ENCODE measurements at places on chromosomes 7 and 10.

- DNase-seq = no peak
These were observed 283.8 kb upstream of the C7orf33 start for GRCh38 chr7:148306759-148307158.

DNA sequence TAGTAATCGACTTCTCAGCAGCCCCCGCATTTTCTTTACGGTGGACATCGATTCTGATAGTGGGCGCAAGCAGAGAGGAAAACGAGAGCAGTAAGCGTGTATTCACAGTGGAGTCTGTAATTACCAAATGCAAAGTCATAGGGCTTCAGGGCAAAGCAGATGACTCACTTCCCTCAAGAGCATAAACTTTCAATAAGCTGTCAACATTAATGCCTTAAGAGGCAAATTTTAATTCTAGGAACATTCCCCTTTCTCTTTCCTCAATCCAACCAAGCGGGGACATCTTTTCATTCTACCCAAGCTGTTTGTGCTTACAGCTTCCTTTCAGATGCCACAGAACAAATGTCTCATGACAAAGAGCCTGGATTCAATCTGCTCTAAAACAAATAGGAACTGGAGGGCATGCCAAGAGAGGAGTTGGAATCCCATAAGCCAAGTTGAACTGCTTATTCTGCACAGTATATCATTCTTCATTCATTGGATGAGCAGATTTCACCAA lies 48.6 kb downstream of the MALSU1 start:
- no peak for DNase-seq

GRCh38 chr7:85320699-85321476 lies 134.0 kb upstream of the SEMA3D start:
- DNase-seq = no peak

GRCh38 chr7:6266699-6267098 lies 5.7 kb downstream of the CYTH3 start:
- DNase-seq = no peak

DNA sequence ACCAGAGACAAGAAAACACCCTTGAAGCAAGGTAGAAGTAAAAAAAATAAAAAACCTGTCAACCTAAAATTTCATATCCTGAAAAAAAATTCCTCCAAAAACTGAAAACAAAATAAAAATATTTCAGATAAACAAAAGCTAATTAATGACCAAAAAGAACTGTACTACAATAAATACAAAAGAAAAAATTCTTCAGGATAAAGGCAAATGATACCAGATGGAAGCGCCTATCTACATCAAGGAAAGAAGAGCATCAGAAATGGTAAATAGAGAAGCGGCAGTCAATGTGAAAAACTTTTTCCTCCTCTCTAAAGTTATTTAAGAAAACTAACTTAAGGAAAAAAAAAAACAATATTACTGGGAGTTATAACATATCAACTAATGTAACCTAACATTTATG lies 79.8 kb downstream of the RSU1 start:
- DNase-seq = no peak

DNA sequence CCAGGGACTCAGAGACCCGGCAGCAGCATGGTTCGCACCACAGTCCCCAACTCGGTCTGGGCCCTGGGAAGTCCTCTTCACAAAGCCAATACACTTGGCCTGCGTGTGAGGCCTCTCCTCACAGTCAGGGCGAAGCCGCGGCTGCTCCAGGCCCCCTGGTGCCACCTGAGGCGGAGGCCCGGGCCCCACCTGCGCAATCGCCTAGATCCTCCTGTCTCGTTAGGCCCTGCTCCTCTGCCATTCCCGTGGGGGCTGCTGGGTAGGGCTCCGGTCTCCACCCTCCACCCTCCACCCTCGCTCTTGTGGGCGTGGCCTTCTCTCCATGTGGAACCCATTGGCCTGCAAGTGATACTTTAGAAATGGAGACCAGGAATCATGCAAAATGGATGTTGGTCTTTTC lies 553.3 kb downstream of the INHBA start:
- DNase-seq = no peak

GRCh38 chr7:102994567-102994966 lies 80.0 kb downstream of the FBXL13 start:
- no peak for DNase-seq

GRCh38 chr10:125419831-125420230 lies 259.5 kb upstream of the CTBP2 start:
- no peak for DNase-seq

DNA sequence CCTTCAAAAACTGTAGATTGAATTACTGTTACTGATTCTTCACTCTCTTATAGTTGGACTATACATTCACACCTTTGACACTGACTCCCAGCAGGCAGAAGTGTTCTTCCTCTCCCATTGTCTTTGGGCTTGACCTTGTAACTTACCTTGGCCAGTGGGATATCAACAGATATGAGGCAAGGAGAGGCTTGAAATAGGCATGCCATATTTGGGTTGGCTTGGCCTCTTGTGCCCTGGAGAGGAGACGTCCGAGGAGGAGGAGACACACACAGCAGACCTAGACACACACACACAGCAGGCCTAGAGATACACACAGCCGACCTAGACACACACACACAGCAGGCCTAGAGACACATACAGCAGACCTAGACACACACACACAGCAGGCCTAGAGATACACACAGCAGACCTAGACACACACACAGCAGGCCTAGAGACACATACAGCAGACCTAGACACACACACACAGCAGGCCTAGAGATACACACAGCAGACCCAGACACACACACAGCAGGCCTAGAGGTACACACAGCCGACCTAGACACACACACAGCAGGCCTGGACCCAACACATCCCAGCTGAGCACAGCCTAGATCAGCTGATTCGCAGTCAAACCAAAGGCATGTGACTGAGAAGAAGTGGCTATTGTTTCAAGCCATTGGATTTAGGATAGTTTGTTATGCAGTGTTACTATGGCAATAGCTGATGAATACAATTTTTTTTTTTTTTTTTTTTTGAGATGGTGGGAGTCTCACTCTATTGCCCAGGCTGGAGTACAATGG lies 12.5 kb upstream of the GNA12 start:
- no peak for DNase-seq

DNA sequence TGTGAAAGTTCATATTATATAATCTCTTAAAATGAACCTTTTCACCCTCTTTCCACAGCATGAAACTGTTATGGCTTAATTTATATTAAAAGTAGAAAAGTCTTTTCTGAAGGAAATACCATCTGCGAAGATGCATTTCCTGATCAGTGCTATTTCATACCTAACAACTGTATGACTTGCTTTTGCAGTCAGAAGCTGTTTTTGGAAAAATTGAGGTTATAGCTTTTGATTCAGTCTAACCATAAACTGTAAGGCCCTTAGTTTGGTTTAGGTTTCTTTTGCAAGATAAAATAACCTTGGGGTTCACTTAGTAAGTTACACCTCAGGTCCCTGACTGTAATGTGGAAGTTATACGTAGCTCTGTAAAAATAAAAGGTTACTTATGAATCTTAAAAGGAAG lies 22.7 kb upstream of the PARP12 start:
- no peak for DNase-seq

GRCh38 chr10:20173046-20173445 lies 356.8 kb downstream of the PLXDC2 start:
- DNase-seq = no peak

GRCh38 chr7:88985295-88985694 lies 189.8 kb upstream of the TEX47 start:
- no peak for DNase-seq

DNA sequence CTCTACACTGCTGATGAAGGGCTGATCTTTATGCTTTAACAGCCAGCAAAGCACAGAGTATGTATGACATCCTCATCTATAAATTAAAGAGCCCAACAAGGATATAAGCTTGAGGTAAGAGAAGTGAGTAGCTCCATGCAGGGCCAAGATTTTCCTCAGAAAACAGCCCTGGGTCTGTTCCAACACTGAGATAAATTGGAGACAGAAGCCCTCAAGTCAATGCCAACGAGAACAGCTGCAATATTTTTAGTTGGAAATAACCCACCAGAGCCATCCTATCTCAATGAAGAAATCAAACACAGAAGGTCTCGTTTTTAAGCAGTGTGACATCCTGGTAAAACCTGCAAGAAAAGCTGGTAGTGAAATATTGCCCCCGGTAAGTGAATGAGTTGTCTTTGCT lies 297.0 kb upstream of the AUTS2 start:
- no peak for DNase-seq

- DNase-seq = no peak
These were observed 52.4 kb upstream of the SEMA3C start for GRCh38 chr7:80971225-80971624.

DNA sequence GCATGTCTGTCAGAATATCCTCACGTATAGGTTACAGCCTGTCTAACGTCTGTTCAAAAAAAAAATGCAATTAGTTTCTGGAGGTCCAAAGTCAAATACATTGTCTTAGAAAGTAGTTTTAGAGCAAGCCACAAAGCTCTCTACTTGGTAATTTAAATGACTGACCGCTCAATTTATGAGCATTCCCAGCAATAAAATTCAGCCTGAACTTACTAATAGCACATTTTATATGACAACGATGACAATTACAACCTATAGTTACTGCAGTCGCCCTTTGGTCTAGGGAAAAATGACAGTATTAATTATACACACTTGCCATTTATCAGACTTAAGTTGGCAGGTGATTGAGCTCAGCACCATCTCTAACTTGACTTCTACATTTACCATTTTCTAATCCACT lies 425.8 kb upstream of the STEAP1 start:
- no peak for DNase-seq
